Esophagus mucosa (tissue), 1 donor: ENCODE measurements at places on chromosomes 5 and 9. TPM values are rescaled to one million over a fixed set of nuclear protein-coding genes. Genes with fewer than 3 reads are reported as not detected.

GRCh38 chr9:103661663-103662062 lies 432.4 kb upstream of the SMC2 start:
- no peak for ATAC-seq

- ATAC-seq: no peak
These were observed 1129.2 kb downstream of the DTWD2 start for GRCh38 chr5:117859176-117859575.

DNA sequence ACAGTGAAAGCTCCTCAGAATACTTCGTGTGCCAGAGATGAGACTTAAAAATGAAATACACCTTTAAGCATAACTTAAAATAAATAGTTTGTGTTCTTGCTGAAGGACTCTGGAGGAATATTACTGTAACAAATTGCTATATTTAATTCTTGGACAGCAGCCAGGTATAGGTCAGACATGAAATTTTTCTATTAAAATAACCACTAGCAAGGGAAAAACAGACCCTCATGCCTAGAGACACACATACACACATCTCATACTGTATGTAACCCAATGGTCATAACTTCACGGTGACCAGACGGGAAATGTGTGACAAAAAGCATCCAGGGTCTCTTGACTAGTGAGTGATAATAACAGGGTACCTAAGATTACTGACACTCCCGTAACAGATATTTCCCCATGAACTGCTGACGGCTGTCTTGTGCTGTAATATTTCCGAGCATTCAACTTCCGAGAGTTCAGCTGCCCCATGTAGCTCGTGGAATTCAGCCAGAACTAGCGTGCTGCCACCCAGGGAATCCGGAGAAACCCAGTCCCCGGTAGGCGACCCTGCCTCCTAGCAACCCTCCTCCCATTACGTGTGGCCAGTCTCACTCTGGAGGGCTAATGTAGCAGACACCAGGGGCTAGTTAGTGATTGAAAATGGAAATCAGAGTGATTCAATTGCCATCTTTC lies 2295.1 kb upstream of the WWC1 start:
- ATAC-seq: no peak

DNA sequence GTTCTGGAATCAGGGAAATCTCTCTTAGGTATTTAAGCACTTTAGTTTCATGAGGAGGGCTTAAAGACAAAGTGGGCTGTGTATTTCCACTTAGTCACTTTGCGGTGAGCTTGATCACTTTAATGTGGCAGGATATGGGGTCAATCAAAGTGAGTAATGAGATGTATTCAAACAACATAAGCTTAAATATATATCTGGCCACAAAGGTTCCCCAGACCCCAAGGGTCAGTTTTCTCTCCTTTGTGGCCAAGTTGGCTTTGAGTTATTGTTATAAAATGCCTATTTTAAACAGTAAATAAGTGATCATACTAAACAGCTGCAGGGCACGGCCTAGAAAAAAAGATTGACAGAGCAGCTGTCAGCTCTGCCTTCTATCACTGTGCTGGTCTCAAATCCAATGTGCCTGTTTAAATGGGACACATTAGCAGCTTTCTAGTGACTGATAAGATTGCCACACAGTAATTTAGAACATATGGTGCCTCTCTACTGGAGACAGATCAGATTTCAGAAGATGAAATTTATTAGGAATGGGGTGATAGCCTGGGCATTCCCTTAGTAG lies 363.9 kb downstream of the AGTPBP1 start:
- no peak for ATAC-seq

DNA sequence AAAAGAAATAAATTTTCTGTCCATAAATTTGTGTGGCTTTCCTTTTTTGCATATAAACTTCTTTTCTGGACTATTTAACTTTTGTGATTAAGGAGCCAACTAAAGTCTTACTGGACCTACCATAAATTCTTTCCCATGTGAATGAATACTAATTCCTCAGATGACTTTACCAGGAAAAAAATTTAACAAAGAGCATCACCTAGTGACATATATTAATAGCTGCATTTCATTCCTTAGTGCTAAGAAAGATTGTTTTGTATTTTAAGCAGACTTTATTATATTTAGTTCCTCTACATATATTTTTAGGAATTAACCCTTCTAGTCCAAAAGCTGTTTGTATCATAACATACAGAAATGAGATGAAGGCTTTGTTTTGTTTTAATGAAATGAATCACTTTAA lies 64.4 kb downstream of the C9orf85 start:
- no peak for ATAC-seq

DNA sequence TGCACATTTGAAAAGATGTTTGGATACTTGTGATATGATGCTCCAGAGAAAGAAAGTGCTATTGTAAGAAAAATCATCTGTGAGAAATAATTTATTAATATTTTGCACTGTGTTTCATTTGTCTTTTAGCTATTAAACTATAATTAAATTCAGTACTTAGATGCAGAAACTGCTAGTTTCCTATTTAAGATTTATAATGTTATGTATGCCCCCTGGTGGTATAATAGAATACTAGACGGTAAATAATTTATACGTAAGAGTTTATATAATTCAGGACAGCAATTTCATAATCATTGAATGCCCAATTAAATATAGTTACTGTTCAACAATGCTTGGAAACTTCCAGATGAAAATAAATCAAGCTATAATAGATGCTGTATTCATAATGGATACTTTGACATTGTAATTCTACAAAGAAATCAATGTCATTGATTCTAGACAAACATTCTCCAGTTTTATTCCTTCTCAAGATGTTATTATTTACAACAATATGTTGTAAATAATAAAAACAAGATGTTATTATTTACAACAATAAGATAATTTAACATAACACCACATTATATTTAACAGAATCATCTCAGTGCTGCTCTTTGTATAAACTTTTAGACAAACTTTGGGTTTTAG lies 101.0 kb downstream of the TMEM232 start:
- no peak for ATAC-seq

DNA sequence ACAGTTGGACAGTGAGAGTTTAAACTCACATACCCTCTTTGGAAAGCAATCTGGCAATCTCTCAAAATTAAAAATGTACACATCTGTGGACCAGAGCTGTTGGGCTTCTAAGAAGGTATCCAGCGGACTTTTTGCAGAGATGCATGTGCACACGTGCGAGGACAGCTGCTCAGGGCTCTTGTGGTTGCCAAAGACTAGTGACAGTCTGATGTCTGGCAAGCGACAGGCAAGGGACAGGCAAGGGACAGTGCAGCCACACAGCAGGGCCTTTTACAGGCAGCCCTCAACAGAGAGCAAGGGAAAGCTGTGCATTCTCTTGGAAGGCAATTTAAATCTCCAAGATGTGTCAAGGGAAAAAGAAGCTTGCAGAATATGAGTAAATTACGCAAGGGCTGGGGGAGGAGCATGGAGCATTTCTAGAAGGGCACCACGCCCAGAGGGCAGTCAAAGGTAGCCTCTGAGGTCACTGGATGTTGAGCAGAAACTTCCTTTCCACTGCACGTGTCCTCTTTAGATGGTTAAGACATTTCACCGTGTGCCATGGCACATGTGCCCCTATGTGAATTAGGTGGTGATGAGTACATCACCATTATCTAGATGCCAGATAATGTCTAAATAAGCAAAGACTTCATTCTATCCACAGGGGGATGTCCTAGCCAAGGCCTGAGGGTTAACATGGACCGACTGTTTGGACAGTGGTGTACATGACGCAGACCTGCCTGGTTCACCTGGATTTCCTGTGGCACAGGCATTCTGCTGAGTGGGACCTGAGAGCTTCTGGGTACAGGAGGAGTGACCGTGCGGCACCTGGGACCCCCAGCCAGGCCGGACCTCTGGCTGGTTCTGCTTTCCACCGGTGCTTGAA lies 9.1 kb downstream of the GFPT2 start:
- peak; percentile 68 for ATAC-seq

- no peak for ATAC-seq
These were observed 66.5 kb downstream of the GALNT12 start for GRCh38 chr9:98873951-98874371.

GRCh38 chr9:110068212-110068611 lies 139.7 kb downstream of the C9orf152 start:
- no peak for ATAC-seq

GRCh38 chr5:125033602-125034001 lies 287.2 kb upstream of the ZNF608 start:
- ATAC-seq: no peak

DNA sequence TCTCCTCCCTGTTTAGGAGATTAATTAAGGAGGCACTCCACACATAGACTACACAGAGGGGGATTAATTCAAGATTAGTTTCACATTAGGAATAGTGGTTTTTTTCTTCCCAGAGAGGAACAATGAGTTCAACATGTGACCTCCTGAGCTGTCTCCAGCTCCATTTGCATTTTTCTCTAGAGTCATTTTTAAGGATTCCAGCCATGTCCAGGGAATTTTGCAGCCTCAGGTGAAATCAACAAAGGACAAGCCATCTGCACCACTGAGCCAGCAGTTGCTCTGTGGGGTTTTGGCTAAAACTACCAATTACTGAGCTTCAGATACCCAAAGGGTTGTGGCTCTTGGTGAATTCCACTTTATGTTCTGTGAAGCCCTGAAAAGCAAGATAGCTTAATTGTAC lies 258.5 kb upstream of the PPP1R2B start:
- no peak for ATAC-seq

DNA sequence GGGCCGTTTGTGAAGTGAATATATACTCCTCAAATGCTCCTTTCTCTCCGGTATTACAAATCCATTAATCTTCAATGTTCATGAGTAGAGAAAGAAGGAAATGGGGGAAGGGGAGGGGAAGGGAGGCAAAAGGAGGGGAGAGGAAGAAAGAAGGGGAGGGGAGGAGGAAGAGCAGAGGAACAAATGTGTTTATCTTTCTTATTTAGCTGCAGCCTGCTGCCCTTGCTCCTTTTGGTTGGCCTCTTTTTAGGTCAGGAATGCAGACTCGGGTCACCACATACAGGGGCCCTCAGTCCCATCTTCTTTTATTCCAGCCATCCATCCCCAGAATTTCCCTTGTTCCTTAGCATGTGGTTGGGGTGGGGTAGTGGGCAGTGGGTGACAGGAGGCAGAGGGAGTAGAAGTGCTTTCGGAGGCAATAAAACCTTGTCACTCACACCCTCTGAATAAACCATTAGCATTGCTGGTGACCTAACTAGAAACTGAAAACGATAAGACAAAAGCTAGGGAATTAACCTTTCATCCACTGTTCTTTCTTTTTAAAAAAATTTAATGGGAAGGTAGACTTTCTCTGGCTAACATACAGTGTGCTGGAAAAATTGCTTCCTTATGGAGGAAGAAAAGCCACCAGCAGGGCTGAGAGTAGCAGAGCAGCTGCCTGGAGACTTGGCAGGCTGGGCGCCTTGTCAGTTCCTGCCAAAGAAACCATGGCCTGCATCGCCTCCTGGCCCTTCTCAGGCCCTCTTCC lies 16.8 kb upstream of the PRLR start:
- peak; percentile 25 for ATAC-seq

DNA sequence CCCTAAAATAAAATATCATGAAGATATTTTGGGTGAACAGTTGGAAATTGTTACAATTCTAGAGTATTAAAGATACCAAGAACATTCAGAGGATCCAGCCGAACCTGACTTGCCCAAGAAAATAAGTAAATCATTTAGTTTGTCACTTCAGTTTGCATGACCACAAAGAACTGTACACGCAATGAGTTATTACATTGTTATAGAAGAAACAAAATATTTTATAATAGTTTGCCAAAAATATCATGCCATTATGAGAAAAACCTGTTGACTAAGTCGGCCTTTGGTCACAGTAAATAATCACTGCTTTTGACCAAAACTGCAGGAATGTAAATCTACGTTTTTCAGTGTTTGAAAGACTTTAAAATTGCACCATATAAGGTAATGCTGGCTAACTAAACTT lies 27.9 kb downstream of the TRIO start:
- ATAC-seq: no peak

GRCh38 chr5:27311544-27311943 lies 273.2 kb upstream of the CDH9 start:
- ATAC-seq: no peak

- no peak for ATAC-seq
These were observed 260.6 kb upstream of the ANKRD55 start for GRCh38 chr5:56493766-56494165.

- ATAC-seq: peak; percentile 35
These were observed 168.4 kb downstream of the CCDC192 start for GRCh38 chr5:127871503-127872153.

Gene CDH10
- total RNA-seq: not detected

Gene CMBL
- 4.5 TPM for total RNA-seq

Gene SMIM33
- not detected for total RNA-seq

Gene TSLP
- total RNA-seq: 3.8 TPM
